ENCODE measurements at places on chromosomes 13 and 19.

DNA sequence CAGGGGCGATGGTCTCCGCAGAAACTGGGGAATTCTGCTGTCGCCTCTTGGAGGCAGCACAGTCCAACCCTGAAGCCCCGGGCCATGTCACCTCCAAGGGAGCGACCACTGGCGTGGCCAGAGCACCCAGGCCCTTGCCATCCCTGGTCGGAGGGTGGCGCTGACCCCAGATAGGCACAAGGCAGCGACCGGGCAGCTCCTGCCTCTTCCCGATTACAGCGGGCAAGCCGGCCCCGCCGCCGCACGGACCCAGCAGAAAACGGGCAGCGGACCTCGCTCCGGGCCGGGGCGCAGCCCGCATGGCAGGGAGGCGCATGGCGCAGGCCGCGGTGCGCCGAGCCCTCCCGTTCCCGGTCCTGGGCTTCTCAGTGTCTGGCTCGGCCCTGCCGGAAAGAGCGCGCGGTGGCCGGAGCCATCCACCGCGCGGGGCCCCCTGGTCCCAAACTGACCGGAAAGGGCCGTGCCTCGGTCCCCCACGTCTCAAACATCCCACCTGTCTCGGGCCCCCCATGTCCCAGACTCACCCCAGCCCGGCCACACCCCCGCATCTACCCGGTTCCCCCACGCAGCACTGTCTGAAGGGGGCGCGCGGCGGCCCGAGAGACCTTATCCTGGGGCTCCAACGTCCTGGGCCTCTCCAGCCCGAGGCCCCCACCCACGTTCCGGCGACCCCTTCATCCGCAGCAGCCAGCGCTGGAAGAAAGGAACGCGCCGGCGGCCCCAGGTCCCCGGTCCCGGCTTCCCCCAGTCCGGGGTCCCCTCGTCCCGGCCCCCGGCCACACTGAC lies 727 bp downstream of the CERS1 start:
- DNase-seq, result no peak

DNA sequence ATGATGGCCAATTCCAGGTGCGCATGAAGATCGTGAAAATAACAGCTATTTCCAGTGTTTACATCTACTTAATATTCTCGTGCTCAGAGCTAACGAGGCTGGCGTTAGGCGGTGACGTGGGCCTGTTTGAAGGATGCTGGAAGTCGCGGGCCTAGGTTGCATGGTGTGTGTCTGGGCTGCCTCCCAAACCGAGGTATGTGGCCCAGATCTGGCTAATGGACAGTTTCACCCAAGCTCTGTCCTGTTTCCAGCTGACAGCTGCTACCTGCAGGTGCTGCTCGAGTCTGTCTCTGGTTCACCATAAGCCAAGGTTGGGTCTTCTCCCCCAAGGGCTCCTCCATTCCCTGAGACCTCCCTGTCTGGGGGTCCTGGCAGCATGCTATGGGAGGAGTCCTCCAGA lies 40.5 kb upstream of the KCTD15 start:
- DNase-seq, result no peak

GRCh38 chr13:43910856-43911255 lies 31.2 kb downstream of the LACC1 start:
- DNase-seq, result no peak

GRCh38 chr19:16899566-16900075 lies 10.8 kb downstream of the F2RL3 start:
- no peak for DNase-seq

DNA sequence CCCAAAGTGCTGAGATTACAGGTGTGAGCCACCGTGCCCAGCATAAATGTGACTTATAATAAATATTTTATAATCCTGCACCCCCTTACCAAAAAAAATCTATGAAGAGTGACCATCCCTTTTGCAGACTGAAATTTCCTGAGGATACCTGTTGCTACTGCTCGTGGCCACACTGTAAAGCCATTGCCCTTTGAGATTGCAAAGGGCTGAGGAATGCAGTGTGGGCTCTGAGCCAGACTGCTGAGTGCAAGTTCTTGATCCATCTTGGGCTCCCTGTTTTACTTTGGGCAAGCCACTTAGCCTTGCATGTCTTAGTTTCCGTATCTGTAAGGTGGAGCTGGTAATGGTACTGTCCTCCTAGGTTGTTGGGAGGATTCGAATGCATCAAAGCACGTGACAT lies 23.4 kb downstream of the SIPA1L3 start:
- no peak for DNase-seq

GRCh38 chr13:62087124-62087523 lies 671.5 kb upstream of the PCDH20 start:
- no peak for DNase-seq

- DNase-seq, result no peak
Measured at GRCh38 chr13:32125751-32126150, 94.2 kb downstream of the FRY start.

DNA sequence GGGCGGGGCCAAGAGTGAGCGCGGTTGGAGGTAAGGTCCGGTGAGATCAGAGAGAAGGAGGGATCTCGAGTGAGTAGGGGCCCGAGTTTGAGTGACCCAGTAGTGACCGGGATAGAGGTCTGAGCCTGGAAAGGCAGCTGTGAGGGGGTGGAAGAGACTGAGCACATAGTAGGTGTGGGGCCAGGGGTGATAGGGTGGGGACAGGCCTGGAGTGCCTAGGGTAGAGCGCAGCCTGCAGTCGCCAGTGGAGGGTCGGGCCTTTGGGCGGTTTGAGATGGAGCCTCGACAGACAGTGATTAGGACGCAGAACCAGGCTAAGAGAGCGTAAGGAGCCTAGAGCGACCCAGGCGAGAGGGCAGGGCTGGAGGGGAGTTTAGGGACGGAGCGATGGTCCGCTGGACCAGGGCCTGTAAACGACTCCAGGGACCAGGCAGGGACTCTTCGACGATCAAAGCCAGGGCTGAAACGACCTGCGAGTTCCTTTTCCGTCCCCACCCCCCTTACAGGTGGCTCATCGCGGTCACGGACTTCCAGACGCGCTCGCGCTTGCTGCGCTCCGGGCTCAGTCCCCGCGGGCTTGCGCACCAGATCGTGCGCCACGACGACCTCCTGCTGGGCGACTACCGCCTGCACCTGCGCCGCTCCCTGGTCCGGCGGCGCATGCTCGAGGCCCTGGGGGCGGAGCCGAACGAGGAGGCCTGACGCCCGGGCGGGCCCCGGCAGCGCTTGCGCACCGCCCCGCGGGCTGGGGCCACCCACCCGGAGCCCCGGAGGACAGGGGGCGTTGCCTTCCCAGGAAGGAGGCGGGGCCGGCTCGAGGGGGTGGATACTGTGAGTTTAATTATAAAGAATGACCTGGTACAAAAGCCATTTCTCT lies 9.4 kb downstream of the C19orf81 start:
- DNase-seq, result peak; percentile 76

DNA sequence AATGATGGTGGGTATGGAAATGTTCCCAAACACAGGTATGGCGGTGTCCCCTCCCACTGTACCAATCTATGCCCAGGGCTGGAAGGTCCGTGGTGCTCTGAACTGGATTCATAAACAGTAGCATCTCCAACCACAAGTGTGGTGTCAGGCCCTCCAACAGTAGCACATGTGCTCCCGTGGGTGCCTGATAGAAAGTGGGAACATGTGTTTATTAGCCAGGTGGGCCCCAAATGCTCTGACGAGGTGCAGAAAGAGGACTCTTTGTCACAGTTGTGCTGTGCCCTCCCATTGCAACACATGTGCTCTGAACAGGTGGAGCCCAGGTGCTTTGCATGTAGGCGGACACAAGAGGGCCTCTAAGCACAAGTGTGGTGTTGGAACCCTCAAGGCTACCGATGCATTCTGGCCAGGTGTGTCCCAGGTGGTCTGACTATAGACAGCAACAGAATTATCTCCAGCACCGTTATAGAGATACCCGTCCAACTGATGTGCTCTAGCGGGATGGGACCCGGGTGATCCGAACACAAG lies 75.4 kb upstream of the ZNF30 start:
- no peak for DNase-seq

Measured in left renal pelvis (tissue), 4 donors.